ENCODE measurements at places on chromosomes 11 and 22. TPM values are rescaled to one million over a fixed set of nuclear protein-coding genes. Genes with fewer than 3 reads are reported as not detected.

The ANKK1 gene
- 0.39 TPM for total RNA-seq

The SYT12 gene
- total RNA-seq = 0.61 TPM

The MCM5 gene
- total RNA-seq = 34.9 TPM

- no peak for DNase-seq
These were observed 7.9 kb downstream of the SIDT2 start for GRCh38 chr11:117186431-117186761.

DNA sequence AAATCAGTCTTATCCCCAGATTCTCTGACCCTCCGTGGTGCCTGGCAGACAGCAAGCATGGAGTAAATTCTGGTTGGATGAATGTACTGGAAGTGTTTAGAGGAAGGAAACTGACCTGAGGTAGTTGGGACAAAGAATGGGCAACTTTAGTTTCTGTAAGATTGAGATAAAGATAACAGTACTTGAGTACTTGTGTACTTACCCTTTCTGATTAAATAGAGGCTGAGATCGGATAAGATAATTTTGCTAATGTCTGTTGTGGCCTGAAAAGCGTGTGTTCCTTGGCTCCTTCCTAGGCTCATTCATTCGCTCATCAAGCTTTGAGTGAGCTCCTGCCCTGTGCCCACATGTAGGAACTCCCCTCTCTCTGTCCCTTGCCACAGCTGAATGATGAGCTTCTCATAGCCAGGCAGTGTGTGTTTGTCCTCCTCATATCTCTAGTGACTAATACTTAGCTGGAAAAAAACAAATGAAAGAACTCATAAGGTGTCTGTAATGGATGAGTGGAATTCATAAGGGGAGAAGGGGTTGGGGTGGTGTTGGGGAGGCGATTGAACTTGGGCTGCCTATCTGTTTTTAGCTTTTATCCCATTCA, 118.1 kb downstream of the DBX1 start:
- DNase-seq = no peak

GRCh38 chr11:63488789-63489188, 2.2 kb downstream of the PLAAT5 start:
- DNase-seq = no peak

DNA sequence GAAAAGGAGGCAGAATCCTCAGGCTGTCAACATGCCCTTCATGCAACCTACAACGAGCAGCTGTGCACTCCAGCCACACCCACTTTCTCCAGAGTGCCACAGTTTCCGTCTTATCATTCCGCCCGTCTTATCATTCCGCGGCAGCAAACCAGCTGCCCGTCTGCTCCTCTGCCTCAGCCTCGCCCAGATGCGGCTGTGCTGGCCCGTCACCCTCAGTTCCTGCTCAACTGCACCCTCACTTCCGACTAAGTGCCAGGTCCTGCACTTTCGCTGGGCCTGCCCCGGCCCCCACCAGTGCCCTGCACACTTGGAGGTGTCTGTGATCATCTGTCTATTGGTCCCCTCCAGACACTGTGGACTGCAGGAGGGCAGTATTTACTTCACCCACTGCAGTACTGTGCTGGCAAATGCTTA, 43.7 kb downstream of the MICAL3 start:
- DNase-seq = no peak

- peak; percentile 39 for DNase-seq
These were observed 551 bp downstream of the AGBL2 start for GRCh38 chr11:47714554-47715081.

DNA sequence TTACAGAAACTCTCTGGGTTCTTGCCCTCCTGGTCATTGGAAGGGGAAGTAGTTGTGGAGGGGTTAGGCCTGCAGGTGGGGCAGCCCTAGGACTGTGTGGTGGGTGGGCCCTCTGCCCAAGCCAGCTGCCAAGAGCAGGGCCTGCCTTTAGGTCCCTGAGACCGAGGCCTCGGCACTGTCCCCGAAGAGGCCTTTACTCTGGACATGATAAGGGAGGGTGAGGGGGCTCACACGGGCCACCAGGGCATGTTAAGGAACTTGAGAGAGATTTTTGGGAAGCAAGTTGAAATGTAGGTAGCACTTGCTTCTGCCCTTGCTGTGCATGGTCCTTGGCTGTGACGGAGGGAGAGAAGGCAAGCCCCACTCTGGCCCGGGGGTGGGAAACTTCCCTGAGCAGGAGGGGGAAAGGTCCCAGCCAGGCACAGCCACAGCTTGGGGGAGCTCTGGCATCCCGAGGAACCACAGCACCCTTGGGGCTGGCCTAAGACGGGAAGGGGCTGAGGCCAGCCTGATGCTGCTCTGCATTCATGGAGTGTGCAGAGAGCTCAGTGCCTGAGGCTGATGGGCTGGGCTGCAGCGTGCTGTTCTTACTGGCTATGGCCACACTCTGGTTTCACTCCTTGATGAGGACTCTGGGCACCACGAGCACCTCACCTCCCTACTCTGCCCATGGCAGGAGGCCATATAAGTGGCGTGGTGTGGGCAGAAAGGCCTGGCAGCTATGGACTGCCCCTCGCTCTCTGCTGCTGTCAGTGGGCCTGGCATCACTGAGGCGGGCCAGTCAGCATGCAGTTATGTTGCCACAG, 7.8 kb upstream of the RANBP1 start:
- DNase-seq = no peak

DNA sequence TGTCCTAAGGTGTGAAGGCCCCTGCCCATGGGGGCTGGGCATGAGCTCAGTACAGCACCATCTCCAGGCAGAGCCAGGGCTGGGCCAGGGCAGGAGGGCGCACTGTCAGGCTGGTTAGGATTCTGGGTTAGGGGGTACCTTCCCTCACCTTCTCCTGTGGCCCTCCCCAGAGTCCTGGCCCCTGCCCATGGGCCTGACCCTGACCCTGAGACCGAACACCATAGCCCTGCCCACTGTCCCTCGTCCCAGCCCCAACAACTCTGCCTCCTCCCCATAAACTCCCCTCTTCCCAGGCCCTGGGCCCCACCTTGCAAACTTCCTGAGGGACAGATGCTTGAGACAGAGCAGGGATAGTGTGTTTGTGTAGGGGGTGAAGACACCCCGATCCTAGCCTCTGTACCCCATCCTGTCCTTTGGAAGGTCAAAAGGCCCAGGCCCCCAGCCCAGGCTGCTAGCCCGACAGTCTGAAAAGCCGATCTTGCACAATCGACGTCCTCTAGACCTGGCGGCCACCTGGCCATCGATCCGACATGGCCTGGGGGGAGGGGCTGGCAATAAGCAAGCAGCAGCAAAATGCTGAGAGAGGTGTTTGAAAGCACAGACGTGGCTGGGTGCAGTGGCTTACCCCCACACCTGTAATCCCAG, 2.7 kb upstream of the TMPRSS6 start:
- DNase-seq = no peak
